Osteoblast (primary cell): ENCODE measurements at places on chromosomes 5 and 9. TPM values are rescaled to one million over a fixed set of nuclear protein-coding genes. Genes with fewer than 3 reads are reported as not detected.
A peak's percentile ranks its signal among the peaks of the same experiment; 100 is the strongest.

GRCh38 chr9:122944960-122945888 lies 4.4 kb downstream of the RABGAP1 start:
- no peaks in the 10 kb centered on the region for H3K27me3 ChIP-seq
- no peak overlapping the region for H3K4me3 ChIP-seq
- no peaks in the 10 kb centered on the region for H3K36me3 ChIP-seq
- peaks cover 12% of the 10 kb centered on the region for H3K4me1 ChIP-seq
- no peak for DNase-seq

GRCh38 chr9:37036776-37037502 lies 2.9 kb upstream of the PAX5 start:
- peaks cover 15% of the 10 kb centered on the region for H3K4me1 ChIP-seq
- peak; percentile 89 for DNase-seq
- no peak overlapping the region for H3K27ac ChIP-seq
- H3K4me3 ChIP-seq, result peak overlapping the region; percentile 71
- H3K27me3 ChIP-seq, result peaks cover 100% of the 10 kb centered on the region
- H3K36me3 ChIP-seq, result no peaks in the 10 kb centered on the region

- DNase-seq, result no peak
- H3K27me3 ChIP-seq, result no peaks in the 10 kb centered on the region
- H3K36me3 ChIP-seq, result no peaks in the 10 kb centered on the region
- no peaks in the 10 kb centered on the region for H3K4me1 ChIP-seq
Observed at GRCh38 chr5:122332599-122333555, 20.8 kb downstream of the SNCAIP start.

- no peak for DNase-seq
- H3K36me3 ChIP-seq, result no peaks in the 10 kb centered on the region
- no peak overlapping the region for H3K27ac ChIP-seq
- H3K4me3 ChIP-seq, result no peak overlapping the region
- H3K4me1 ChIP-seq, result peaks cover 10% of the 10 kb centered on the region
- no peaks in the 10 kb centered on the region for H3K27me3 ChIP-seq
Observed at GRCh38 chr5:93404246-93404645, 176.8 kb downstream of the NR2F1-AS1 start.

DNA sequence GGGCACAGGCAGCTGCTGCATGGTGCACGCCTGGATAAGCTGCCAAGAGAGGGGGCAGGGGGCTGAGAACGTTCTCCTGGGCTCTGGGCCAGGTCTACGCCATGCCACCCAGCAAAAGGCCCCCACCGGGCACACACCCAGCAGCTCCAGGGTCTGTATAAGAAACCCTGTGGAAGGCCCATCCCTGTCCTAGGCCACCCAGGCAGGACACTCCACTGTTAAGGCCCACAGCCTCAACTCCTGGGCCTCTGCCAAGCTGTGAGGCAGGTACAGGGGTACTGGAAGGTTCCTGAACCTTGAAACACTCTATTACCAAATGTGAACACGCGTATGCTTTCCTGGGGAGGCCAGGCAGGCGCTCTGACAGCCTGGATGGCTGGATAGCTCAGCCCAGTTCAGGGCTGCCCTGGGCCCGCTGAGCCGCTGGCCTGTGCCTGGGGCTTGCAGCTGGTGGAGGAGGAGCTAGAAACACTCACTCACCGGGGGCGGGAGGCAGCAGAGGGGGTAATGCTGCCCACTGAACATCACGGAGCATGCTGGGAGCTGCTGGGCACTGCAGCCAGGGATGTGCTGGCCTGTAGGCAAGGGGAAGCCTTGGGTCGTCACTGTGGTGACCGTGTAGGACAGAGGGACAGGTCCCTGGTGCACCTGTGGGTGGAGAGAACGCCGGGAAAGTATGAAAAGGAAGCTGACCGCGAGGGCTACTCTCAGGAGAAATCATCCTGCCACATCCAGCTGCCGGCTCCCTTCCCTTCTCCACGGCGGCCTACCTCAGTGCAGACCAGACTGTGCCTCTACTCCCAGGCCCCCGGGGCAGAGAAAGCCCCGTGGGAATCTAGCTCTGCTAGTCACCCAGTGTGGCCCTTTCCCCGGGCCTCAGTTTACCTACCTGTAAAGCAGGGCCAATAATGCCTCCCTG lies 6.0 kb downstream of the RNF44 start:
- H3K27ac ChIP-seq, result no peak overlapping the region
- no peak overlapping the region for H3K4me3 ChIP-seq
- peaks cover 28% of the 10 kb centered on the region for H3K36me3 ChIP-seq
- no peaks in the 10 kb centered on the region for H3K27me3 ChIP-seq

DNA sequence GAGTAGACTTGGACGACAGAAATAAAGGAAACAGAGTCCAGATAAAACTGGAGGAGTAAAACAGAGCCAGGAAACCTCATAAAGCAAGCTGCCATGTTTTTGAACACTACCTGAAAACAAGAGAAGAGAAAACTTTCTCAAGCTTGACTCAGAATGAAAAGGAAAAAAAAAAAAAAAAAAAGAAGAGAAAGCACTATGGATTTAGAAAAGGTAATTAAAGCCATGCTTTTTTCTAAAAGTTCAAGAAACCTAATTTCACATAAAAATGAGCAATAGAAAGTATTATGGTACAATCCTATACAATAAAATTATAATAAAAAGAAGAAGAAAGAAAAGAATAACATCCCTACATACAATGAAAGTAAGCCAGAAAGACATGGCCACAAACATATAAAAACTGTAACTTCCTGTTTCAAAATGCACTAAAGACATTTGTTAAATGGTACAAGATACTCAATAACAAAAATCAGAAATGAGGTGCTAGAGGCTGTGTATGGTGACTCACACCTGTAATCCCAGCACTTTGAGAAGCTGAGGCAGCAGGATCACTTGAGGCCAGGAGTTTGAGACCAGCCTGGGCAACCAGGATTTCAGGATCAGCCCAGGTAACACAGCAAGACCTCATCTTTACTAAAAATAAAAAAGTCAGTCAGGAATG lies 129.5 kb downstream of the SIL1 start:
- no peak overlapping the region for H3K27ac ChIP-seq
- no peaks in the 10 kb centered on the region for H3K27me3 ChIP-seq
- H3K4me1 ChIP-seq, result peaks cover 13% of the 10 kb centered on the region
- no peaks in the 10 kb centered on the region for H3K36me3 ChIP-seq

- DNase-seq, result no peak
- H3K27me3 ChIP-seq, result no peaks in the 10 kb centered on the region
- H3K4me1 ChIP-seq, result no peaks in the 10 kb centered on the region
- H3K4me3 ChIP-seq, result no peak overlapping the region
Observed at GRCh38 chr5:123605822-123606221, 93.8 kb downstream of the CSNK1G3 start.

GRCh38 chr9:122076117-122076516 lies 17.0 kb downstream of the TTLL11 start:
- DNase-seq, result no peak
- H3K27me3 ChIP-seq, result no peaks in the 10 kb centered on the region
- no peak overlapping the region for H3K27ac ChIP-seq
- H3K36me3 ChIP-seq, result no peaks in the 10 kb centered on the region

DNA sequence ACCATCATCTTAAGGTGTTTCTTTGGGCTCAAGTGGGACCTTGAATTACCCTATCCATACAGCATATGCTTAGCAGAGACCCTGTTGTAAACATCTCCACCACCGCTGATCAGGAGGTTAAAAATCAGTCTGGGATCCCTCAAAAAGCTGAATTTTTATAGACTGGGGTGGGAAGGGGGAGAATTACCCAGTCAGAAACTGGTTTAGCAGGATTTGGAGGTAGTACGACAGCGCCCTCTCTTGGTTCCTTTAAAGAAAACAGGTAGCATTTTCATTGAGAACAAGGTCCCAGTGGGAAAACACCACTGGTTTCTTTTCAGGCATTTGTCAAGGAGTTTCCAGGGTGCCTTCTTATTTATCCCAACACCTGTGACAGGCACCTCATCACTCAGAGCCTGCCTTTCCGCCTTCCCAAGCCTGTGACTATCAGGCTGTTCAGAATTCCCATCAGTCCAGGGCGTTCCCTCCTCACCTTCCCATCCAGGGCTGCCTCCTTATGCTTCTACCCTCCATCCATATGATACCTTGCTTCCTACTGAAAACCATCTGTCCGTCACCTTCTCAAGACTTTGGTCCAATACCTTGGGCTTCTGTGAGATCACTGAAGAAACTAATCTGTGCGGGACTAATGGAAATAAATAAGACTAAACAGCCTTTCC lies 203.8 kb upstream of the RAI14 start:
- no peak overlapping the region for H3K27ac ChIP-seq
- H3K27me3 ChIP-seq, result peaks cover 24% of the 10 kb centered on the region
- no peak for DNase-seq

- no peaks in the 10 kb centered on the region for H3K27me3 ChIP-seq
- H3K36me3 ChIP-seq, result no peaks in the 10 kb centered on the region
- peak; percentile 57 for DNase-seq
- H3K4me1 ChIP-seq, result peaks cover 15% of the 10 kb centered on the region
- peak overlapping the region; percentile 39 for H3K27ac ChIP-seq
- H3K4me3 ChIP-seq, result no peak overlapping the region
Observed at GRCh38 chr5:88778736-88779135, 104.2 kb downstream of the MEF2C start.

DNA sequence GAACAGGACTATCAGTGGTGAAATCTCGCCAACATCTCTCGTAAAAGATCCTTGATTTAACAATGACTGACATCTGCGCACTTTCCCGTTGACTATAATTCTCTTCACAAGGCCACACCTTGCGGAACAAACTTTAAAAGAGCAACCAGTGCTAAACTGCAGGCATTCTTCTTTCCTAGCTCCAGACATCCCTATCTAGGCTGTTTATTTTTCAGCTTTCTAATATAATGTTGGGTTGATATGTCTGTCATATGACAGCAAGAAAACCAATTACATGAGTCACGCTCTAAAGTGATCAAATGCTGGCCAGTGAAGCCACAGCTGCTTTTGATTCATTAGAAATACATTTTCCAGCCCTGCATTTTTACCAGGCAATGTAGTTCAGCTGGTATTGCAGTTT lies 162.5 kb downstream of the ELAVL2 start:
- H3K27ac ChIP-seq, result no peak overlapping the region
- H3K4me3 ChIP-seq, result no peak overlapping the region
- peak; percentile 42 for DNase-seq

- H3K4me3 ChIP-seq, result no peak overlapping the region
- DNase-seq, result peak; percentile 88
- peak overlapping the region; percentile 94 for H3K27ac ChIP-seq
- peaks cover 37% of the 10 kb centered on the region for H3K4me1 ChIP-seq
- no peaks in the 10 kb centered on the region for H3K27me3 ChIP-seq
- H3K36me3 ChIP-seq, result no peaks in the 10 kb centered on the region
Observed at GRCh38 chr5:140311011-140311467, 8.1 kb upstream of the PFDN1 start.

- H3K4me1 ChIP-seq, result no peaks in the 10 kb centered on the region
- H3K4me3 ChIP-seq, result no peak overlapping the region
- H3K27ac ChIP-seq, result no peak overlapping the region
- no peaks in the 10 kb centered on the region for H3K36me3 ChIP-seq
- DNase-seq, result no peak
- no peaks in the 10 kb centered on the region for H3K27me3 ChIP-seq
Observed at GRCh38 chr5:156794687-156795086, 55.4 kb upstream of the PPP1R2B start.

GRCh38 chr5:132265336-132266030 lies 8.0 kb downstream of the PDLIM4 start:
- peaks cover 69% of the 10 kb centered on the region for H3K4me1 ChIP-seq
- DNase-seq, result peak; percentile 99
- peak overlapping the region; percentile 98 for H3K27ac ChIP-seq
- H3K27me3 ChIP-seq, result no peaks in the 10 kb centered on the region

DNA sequence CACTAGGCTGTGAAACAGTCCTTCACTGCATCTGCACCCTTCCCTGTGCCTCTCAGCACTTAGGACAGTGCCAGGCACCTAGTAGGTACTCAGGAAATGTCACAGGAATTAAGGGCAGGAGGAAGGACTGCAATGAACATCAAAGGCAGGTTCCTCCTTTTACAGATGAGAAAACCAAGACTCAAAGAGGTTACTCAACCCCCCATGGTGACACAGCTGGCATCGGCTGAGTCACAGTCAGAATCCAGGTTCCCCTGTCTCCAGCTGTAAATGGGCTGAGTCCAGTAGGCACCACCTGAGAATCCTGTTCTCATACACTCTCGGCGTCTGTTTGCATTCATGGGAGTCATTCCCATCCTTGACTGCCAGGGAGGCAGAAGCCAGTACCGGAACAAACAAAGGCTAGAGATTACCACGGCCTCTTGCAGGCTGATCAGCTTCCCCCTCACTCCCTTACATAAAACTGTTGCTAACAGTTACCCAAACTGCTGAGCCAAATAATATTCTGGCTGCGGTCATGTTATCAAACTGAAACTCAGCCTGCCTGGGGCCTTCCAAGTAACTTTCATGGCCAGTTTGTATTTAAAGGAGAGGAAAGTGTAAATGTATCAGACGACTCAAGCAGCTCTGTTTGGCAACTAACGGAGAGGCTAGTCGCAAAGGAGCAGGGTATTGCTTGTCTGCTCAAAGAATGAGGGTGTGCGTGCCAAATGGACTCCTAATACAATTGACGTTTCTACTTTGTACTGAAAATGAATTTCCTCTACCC lies 201.7 kb downstream of the PAPPA start:
- no peak overlapping the region for H3K27ac ChIP-seq
- H3K27me3 ChIP-seq, result no peaks in the 10 kb centered on the region
- H3K4me1 ChIP-seq, result no peaks in the 10 kb centered on the region
- no peak overlapping the region for H3K4me3 ChIP-seq

- no peak overlapping the region for H3K4me3 ChIP-seq
- H3K36me3 ChIP-seq, result no peaks in the 10 kb centered on the region
- H3K27me3 ChIP-seq, result peaks cover 44% of the 10 kb centered on the region
- no peak overlapping the region for H3K27ac ChIP-seq
- no peaks in the 10 kb centered on the region for H3K4me1 ChIP-seq
- peak; percentile 74 for DNase-seq
Observed at GRCh38 chr9:109520475-109521132, 22.5 kb upstream of the PTPN3 start.

GRCh38 chr5:83955916-83956315 lies 235.3 kb upstream of the HAPLN1 start:
- H3K4me3 ChIP-seq, result peak overlapping the region; percentile 47
- peaks cover 3% of the 10 kb centered on the region for H3K36me3 ChIP-seq
- no peak for DNase-seq
- H3K4me1 ChIP-seq, result peaks cover 35% of the 10 kb centered on the region
- H3K27me3 ChIP-seq, result no peaks in the 10 kb centered on the region
- H3K27ac ChIP-seq, result peak overlapping the region; percentile 79

GRCh38 chr9:125902214-125902613 lies 155.0 kb downstream of the PBX3 start:
- no peak for DNase-seq
- H3K4me3 ChIP-seq, result no peak overlapping the region
- no peak overlapping the region for H3K27ac ChIP-seq
- H3K36me3 ChIP-seq, result no peaks in the 10 kb centered on the region
- H3K27me3 ChIP-seq, result no peaks in the 10 kb centered on the region

GRCh38 chr9:111928359-111928720 lies 31.7 kb downstream of the UGCG start:
- peaks cover 96% of the 10 kb centered on the region for H3K36me3 ChIP-seq
- H3K27me3 ChIP-seq, result no peaks in the 10 kb centered on the region
- peaks cover 40% of the 10 kb centered on the region for H3K4me1 ChIP-seq
- DNase-seq, result peak; percentile 71
- H3K27ac ChIP-seq, result peak overlapping the region; percentile 46
- no peak overlapping the region for H3K4me3 ChIP-seq

The PCDHB10 gene
- 2.2 and 2.7 TPM in 2 replicates for total RNA-seq

The SYK gene
- not detected in 2 replicates for total RNA-seq

The PCDHA7 gene
- total RNA-seq, result 0.59 and 0.72 TPM in 2 replicates

The FAM169A gene
- total RNA-seq, result under 0.01 TPM in 2 replicates

The ALDH1A1 gene
- total RNA-seq, result 0.29 and 0.36 TPM in 2 replicates

The PDE6A gene
- total RNA-seq, result under 0.01 TPM in 2 replicates
